ENCODE measurements at places on chromosomes 4 and X. TPM values are rescaled to one million over a fixed set of nuclear protein-coding genes. Genes with fewer than 3 reads are reported as not detected.

AADAT gene
- total RNA-seq = not detected

NLGN3 gene
- total RNA-seq = 1.3 TPM

TLR2 gene
- not detected for total RNA-seq

GAGE12J gene
- total RNA-seq = not detected

L1CAM gene
- 4.9 TPM for total RNA-seq

All from activated CD8-positive, alpha-beta memory T cell treated with anti-CD3 and anti-CD28 coated beads, Interleukin-2, amount 10 ng/mL, durations not matched to agents 7 days and 5 days (primary cell).